ENCODE measurements at places on chromosomes 5 and 9.

GRCh38 chr5:149063017-149063687 lies at the start of gene SH3TC2:
Gene SH3TC2, minus strand, starts transcription at chr5:149063062. Its CDS starts 40 bp downstream, at chr5:149063022.
- no peak for ATAC-seq

DNA sequence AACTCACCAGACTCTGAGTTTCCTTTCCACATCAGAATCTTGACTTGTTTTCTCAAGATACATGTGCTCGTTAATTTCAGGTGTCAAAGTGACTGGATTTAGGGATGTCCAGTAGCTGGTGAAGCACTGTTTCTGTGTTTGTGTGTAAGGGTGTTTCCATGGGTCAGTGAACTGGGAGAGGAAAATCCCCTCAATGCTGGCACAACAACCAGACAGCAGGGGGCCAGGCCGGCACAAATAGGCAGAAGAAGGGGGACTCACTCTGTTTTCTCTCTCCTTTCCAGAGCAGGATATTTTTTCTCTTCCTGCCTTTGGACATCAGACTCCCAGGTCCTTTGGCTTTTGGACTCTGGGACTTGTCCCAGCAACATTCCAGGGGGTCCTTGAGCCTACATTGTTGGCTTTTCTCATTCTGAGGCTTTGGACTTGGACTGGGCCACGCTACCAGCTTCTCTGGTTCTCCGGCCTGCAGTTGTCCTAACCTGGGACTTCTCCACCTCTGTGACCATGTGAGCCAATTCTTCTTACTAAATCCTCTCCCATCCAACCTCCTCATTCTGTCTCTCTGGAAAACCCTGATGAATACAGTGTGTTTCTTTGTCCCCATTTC lies 144.0 kb downstream of the CAAP1 start:
- no peak for ATAC-seq

DNA sequence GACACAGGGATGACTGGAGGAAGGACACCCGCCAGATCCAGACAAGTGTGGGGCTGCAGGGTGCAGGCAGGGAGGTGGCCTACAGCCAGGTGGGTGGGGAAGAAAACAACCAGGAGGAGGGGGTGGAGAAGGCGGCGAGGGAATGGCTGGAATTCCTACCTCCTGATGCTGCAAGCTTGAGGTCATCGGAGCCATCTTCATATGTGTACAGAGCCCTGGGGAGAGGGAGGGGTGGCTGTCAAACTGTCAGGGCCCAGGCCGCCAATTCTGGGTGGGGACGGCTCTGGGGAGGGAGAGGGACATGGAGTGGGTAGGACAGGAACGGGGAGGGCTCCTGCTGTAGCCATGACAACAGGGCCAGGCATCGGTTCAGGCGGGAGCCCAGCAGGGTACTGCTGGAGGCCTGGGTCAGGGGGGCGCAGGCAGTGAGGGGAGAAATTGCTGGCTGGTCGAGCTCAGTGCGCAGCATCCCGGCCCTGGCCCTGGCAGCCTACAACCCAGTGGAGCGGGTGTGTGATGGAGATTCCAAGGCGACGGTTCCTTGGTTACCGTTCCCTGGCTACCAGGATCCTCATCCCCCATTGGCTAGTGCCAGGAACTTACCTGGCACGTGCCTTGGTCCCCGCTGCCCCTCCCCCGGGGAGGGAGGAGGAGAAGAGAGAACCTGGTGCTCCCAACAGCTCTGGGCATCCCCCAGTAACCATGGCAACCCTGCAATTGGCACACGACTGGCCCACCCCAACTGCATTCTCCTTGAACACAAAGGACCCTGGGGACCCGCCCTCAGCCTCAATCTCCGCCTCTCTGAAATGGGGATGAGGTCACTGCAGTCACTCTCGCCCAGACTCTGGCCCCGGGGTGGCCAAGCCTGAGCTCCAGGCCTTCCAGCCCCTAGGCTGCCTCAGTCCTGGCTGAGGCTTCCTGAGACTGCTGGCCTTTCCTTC lies 4.5 kb downstream of the DBN1 start:
- ATAC-seq, result no peak

DNA sequence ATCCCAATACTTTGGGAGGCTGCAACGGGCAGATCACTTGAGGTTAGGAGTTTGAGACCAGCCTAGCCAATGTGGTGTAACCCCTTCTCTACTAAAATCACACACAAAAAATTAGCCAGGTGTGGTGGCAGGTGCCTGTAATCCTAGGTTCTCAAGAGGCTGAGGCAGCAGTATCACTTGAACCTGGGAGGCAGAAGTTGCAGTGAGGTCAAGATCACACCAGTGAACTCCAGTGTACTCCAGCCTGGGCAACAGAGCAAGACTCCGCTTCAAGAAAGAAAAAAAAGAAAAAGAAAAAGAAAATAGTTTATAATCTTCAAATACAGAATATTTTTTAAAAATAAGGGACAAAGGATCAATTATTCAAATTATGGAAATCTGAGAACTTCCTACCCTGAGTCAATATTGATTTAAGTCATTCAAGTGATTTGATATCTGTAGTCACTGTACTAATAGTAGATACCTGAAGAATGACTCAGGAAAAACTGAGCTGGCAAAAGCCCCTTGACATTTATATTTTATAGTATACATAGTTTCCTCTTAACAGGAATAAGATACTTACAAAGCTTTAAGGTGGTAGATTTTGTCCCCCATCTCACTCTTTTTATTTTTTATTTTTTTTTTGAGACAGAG lies 61.8 kb downstream of the PTBP3 start:
- ATAC-seq, result no peak

DNA sequence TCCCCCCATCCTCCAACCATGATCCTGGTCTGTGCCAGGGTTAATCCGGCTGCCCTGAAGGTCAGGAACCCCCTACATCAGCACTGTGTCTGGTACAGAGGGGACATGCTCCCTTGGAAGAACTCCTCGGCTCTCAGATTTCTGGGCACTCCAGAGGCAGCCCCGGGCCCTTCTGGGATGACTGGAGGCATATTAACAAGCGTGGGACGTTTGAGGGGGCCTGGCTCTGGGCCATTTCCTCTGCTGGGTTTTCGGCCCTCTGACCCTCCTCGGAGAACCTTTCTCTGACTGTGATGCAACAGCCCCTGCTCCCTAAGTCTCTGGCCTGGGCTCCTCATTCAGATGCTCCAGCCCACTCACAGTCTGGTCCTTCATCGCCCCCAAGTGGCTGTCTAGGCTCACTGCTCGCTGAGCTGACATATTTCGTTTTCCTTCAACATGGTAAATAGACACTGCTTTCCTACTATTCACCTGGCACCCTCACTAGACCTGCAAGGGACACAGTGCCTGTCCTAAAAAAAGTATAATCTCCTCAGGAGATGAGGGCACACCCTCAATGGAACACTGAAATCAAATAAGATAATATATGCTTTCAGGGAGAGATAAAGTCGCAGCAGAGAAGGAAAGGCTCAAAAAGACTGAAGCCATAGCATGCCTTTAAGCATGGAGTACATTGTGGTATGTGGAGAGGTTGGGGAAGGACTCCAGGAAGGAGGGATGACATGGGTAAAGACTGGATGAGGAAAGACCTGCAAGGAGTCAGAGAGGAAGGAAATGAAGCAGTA lies 404.7 kb upstream of the TRPC7 start:
- no peak for ATAC-seq

DNA sequence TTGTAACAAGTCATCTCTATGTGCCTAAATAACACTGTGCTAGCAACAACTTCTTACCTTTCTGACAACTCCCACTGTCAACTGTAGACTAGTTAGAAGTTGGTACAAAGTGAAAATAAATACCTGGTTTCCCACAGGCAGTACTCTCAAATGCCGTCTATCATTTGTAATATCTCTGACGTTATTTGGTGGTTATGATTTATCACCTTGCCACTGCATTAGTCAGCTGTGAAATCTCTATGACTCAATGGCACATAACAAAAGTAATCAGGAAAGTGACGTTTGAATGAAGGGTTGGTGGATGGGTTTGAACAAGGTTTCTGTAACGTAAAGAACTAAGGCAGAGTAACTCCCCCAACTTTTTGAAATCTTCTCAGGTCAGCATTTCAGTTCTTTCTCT lies 592.3 kb downstream of the MAT2B start:
- ATAC-seq, result no peak

DNA sequence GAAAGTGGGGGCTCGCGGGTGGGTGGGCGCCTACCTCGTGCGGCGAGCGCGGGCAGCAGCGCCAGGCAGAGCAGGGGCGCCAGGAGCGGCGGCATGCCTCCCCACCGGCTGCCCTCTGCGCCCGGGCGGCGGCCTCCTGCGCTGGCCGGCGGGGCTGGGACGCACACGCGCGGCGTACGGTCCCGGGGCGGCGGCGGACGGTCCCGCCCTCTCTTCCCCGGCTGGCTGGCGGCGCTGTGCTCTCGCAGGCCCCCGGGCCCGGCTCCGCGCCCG lies 220 bp downstream of the NOTCH1 start:
- no peak for ATAC-seq

GRCh38 chr5:160252916-160253315 lies 23.6 kb downstream of the FABP6 start:
- ATAC-seq, result no peak

DNA sequence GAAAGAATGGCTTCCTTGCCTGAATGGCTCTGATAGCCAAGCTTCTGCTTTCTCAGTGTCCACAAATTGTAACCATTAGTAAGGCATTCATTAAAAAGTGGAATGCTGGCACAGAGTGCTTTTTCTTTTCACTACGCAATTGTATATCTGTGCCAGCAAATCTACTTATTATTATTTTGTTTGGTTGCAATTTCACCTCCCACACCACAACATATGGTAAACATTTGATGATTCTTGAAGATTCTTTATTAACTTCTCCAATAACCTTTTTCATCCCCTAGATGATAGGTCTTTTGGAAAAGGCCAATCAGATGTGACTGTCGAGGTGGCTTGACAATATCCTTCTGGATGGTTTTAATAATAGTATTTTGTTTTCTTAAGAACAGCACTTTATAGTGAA lies 234.1 kb downstream of the TMEM38B start:
- no peak for ATAC-seq

- no peak for ATAC-seq
These were observed 26.0 kb downstream of the ELL2 start for GRCh38 chr5:95935553-95936100.

DNA sequence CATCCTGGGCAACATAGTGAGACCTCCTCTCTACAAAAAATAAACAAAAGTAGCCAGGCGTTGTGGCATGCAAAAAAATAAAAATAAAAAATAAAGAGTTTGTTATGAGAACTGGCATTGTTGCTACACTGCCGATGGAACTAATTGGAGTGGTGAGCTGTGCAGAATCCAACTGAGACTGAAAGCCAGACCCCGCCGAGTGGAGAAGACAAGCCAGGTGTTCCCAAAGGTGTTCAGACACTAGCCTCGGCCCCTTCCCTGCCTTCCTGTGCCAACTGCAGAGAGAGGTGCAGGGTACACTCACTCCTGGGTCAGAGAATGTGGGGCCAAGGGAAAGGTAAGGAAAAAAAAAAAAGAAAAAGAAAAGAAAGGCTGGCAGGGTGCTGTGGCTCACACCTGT lies 37.7 kb upstream of the WDR38 start:
- no peak for ATAC-seq

GRCh38 chr5:157747766-157748700 lies 4.5 kb downstream of the LSM11 start:
- ATAC-seq, result peak; percentile 54

DNA sequence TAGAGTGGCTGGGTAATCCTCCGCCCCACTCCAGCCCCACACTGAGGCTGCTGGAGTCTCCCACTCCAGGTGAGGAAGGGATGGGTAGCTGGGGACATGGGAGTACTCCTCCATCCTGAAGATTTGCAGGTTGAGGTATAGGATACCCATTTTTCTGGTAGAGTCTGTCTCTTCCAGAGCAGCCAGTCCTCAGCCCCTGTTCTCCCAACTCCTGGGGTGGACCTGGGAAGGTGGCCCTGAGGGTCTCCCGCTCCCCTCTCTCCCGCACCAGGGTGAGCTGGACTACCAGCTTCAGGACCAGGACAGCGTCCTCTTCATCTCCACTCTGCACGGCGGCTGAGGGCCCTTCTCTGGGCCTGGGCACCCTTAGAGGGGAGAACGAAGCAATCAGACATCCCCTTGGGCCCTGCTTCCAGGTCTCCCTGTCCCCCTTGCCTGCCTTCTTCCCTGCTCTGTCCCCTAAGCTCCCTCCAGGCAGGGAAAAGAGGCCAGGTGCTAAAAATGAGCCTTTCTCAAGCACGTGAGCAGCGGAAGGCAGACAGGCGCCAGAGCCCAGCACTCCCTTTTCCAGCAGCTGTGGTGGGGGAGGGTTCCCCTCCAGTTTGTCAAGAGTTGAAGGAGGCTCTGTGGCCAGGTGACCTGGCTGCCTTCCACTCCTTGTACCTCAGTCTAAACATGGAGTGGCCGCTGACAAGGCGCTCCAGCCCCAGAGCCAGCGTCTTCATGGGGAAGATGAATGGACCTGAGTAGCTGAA lies 18.4 kb downstream of the URM1 start:
- ATAC-seq, result no peak

DNA sequence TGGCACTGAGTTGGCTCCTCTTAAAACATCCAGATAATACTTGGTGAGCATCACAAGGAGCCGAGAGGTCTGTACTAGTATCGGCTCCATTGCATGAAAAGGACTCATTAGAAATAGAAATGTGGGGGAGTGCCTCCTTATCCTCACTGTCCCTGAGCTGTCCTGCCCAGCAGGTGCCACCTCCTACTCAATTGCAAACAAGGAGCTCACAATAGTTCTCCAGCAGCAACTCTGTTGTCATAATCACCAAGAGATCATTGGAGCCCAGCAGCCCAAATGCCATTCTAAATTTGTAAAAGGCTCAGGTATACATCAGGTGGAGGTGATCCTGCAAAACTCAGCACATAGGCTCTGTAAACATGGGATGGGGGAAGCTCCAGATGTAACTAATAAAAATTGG lies 99.1 kb downstream of the PLK2 start:
- ATAC-seq, result no peak

DNA sequence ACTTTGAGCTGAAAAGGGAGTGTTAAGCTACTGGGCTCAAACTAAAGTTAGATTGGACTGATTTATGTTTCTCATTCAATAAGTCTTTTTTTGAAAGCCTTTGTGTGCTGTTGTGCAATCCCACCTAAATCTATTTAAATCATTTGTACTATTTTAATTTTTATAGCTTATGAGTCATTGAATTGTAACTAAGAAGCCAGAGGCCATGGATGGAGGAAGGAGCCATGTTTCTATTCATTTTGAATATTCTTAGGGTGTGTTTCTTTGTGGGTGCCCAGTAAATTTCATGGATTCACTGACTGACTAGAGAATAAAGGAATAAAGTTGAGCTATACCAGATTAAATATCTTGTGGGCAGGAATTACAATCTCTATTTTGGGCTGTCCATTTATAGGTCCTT lies 238.5 kb downstream of the KIF4B start:
- ATAC-seq, result no peak

DNA sequence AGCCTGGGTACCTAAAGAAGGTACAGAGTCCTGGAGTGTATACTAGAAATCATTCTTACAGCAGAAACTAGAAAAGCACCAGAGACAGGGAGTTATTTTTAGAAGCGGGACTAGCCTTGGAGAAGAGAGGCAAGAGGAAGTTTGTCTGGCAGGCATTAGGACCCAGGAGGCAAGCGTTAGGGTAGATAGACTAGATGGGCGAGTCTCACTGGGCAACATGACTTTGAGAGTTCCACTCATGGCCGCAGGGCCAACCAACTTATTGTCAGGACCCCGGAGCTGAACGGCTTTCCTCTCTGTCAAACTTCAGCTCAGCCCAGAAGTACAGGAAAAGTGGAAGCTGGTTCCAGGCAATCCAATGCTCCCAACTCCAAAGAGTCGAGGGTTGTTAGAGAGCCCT lies 34.1 kb upstream of the NPR3 start:
- no peak for ATAC-seq

GRCh38 chr9:95512709-95513095 lies 4.1 kb downstream of the PTCH1 start:
- no peak for ATAC-seq

- no peak for ATAC-seq
These were observed 1.9 kb downstream of the GPSM1 start for GRCh38 chr9:136329211-136329627.

Data from stimulated activated memory B cell treated with anti-CD40 and anti-IgM and Interleukin-4, amounts not matched to agents 10 μg/mL and 1 μg/mL and 100 μg/mL, for 72 hours (primary cell).